Inflammatory macrophage treated with lipopolysaccharide for 4 hours (primary cell): ENCODE measurements at places on chromosomes 1 and 21.

DNA sequence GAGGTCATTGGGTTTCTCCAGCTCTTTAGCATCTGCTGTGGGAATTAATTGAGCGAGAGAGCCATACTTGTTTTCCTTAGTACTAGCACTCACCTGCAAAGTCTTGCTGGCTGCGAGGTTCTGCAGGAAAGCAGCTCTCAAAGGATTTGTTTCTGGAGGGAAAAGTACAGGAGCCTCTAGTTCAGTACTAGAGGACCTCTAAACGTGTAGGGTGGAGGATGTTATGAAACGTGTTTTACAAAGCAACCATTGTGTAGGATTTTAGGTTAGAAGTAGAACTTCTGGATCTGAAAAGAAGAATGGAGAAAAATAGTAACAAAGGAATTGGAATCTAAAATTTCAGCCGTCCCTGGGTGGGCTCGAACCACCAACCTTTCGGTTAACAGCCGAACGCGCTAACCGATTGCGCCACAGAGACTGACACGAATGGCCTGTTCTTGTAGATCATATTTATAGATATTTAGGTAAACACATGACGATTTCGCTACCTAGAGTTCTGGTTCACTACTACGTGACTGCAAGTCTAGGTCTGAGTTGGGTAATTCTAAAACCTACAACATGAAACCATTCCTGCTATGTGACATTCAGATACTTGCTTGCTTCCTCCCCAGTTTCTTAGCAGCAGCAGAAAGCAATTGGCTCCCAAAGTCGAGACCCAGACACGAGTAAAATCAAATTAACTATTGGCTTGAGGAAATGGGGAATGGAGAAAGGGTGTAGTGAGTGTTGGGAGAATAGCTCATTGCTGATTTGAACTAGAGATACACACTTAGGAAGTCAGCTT lies 60.2 kb upstream of the CFAP126 start:
- peak; percentile 30 for DNase-seq

DNA sequence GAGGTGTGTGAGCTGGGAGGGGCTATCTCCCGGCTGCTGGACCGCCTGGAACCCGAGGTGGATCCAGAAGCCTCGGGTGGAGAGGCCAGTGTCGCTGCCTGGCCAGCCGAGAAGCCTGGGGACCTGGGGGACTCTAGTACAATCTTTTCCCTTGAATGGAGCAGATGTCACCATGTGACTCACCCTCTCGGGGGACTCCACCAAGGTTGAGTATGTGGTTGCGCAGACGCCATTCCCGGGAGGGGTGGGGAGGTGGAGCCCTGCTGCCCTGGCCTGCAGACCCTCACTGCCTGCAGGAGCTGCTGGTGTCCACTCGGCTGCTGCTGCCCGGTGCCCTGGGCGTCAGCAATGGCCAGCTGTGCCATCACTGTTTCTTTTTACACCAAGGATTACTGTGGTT lies 40.3 kb downstream of the TP73 start:
- no peak for DNase-seq

GRCh38 chr1:68168545-68169171 lies 63.7 kb downstream of the WLS start:
- no peak for DNase-seq

GRCh38 chr1:50458507-50458906 lies 35.3 kb upstream of the DMRTA2 start:
- peak; percentile 84 for DNase-seq
